Neural crest cell (in vitro differentiated cells): ENCODE measurements at places on chromosomes 12 and 14. TPM values are rescaled to one million over a fixed set of nuclear protein-coding genes. Genes with fewer than 3 reads are reported as not detected.

DNA sequence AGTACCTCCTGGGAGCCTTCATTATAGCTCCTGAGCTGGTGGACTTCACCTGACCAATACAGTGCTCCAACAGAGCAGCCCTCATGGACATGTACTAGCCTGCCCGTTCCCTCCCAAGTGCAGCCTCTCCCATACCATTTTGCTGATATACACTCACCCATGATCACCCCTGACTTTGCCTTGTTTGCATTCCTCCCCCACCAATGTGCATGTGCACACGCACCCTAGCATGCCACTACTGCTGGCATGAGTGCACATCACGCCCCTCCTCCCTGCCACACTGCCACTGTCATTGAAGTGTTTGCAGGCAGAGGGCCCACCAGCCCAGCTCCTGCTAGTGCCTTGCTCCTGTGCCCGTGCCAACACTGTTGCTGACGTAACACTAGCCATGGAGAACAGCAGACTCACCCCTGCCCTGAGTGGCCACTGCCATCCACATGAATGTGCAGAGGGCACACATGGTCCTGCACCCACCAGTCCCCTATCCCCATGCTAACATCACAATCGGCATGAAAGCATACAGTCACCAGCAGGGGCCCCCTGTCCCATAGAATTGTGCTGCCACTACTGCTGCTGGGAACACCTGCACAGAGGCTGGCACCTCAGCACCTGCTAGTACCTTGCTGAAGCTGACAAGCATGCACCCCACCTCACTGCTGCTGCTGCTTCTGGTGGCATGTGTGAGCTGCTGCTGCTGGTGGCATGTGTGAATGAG, 110.3 kb downstream of the SINHCAF start:
- no peak for DNase-seq

DNA sequence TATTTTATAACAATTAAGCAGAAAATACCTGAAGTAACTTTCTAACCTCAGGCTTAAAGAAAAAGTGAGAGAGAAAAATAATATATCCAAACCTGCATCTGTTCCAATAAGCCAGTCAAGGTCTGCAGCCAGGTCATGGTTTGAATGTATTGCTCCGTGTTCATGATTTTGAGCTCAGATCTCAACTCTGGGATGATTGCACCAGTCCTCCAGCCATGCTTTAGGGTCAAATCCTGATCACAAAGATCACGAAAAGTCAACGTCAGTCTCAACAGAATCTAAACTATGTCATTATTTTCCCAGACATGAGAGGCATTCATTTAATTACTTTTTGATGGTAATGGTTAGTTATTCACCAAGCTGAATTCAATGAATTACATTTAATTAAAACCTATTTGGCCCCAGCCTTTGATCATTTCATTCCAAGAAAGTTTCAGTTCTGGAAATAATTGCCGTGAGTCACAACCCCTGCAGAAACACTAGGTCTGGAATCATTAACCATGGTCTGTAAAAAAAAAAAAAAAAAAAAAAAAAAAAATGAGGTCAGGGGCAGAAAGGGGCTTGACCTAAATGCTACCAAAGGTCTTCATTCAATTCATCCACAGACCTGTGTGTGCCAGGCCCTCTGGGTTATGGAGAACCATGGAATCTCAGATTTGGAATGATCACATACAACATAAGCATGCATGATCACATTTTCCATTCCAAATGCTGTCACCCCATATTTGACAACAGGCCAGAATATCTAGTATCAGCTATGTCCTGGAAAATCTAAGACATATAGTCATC, 55.6 kb downstream of the NT5DC3 start:
- no peak for DNase-seq

TAS2R42 gene
- not detected in 2 replicates for total RNA-seq

DNA sequence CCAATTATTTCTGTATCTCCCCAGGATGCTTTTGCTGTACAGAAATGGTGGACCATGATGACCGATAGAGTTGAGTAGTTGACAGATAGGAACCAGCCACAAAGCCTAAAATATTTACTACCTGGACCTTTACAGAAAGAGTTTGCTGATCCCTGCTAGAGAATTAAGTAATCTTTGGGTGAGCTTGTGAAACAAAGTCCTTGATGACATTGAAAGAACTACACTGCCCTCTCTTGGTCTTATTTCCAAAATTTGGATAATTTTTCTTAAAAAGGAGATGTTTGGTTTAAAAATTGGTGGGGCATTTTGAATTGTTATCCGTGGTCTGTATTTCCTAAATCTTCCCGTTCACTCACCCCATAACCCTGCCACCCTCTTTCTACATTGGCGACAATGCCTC, 13.7 kb upstream of the TCTN1 start:
- DNase-seq = no peak

DNA sequence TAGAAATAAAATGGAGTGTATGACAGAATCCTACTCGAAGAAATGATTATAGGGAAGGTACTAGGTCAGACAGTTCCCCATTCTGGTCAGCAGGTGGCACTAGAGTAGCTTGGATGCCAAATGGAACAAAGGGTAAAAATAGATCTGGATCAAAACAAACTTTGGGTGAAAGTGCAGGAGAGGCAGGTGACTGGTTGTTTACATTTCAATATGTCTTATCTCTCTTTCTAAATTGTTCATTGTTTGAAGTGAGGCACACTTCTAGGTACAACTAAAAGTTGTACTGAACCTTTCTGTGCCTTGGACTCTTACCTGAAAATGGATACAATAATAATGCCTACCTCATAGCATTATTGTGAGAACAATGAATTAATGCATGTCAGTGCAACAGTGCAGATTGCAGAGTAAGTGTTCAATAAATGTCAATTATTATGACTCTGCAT, 62.0 kb upstream of the OSBPL8 start:
- peak; percentile 50 for DNase-seq

DNA sequence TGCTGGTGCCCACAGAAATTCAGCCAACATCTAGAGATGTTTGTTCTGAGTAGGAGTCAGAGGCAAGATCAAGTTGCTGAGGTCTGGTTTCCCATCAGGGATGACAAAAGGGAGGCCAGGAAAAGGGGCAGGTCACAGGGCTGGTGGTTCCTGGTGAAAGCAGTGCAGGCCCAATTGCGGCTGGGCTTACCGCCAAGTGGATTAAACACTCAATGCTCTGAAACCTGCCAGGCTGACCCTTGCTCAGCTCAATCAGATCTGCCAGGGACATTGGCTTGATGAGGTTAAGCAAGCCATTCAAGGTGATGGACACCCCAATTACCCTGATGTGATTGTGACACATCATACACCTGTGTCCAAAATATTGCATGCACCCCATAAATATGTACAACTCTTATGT, 5.5 kb upstream of the OAS1 start:
- no peak for DNase-seq

DNA sequence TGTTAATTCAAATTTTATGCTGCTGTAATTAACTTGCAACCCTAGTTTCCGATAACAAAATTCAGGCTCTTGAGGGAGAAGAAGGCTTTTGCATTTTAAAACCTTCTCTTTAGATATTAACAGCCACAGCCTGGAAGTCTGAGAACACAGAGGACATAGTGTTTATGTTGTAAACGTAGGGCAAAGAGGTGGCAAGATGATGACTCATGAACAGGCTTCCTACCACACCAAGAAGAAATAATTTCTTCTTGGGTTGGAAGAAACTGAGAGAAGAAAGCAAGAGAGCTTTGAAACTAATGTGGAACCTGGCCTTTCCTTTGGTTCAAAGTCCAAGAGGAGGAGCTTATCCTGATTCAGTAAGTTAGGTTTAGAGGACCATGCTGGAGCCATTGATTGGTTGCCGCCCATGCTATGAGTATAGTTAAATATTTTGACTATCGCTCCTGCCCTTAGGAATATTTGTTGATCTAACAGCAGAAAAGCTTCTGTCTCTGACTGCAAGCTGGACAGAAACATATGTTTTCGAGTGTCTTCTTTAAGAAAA, 31.8 kb downstream of the CCDC198 start:
- no peak for DNase-seq

ZFYVE21 gene
- total RNA-seq = 42.0 and 44.0 TPM in 2 replicates

LALBA gene
- total RNA-seq = not detected in 2 replicates

- DNase-seq = peak; percentile 66
These were observed 13.2 kb upstream of the TIGAR start for GRCh38 chr12:4307593-4308333.

DNA sequence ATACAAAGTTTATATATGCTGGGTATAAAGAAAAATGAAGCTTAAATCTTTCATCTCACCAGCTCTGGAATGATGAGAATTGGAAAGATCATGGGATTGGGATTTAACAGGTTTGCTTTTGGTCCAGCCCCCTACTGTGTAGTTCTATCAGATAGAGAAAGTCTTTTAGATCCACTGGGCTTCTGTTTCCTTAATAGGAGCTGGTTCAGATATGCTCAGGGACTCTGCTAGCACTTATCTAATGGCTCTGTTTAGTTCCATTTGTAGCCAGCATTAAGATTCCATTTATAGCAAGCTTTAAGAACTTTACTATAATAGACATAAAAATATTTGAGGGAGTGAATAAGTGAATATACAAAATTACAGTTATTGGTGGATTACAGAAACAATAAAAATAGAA, 42.6 kb downstream of the UTP20 start:
- no peak for DNase-seq

GRCh38 chr14:61621444-61621843, 73.9 kb upstream of the HIF1A start:
- DNase-seq = no peak

PPP1R36 gene
- total RNA-seq = 0.33 and 1.1 TPM in 2 replicates

DNA sequence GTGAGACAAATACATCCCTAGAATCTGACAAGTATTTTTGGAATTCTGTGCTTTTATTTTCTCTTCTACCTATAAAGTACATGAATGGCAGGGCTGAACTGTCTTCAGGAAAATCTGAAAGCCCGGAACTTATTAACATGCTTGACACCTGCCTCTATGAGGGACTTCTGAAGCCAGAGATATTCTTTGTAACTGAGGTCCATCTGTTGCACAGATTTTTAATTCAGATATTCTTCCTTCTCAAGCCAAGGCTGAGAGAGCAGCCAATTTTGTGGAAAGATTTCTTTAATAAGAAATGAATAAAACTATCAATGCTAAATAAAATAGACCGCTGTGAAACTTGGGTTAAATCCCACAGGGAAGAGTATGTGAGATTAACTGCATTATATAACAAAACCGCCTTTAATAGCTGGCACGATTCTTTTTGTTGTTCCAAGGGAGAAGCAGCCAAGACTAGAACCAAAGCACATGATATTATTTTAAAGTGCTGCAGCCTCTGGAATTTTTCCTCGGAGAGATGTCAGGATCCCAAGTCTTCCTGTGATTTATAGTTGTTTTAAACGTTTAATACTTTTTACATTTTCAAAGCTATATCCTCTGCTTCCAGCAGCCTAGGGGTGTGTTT, 148.9 kb downstream of the CRADD start:
- no peak for DNase-seq

GRCh38 chr12:15196221-15196620, 25.0 kb downstream of the RERG start:
- DNase-seq = no peak

ALG10B gene
- 14.2 and 17.1 TPM in 2 replicates for total RNA-seq

CRIP1 gene
- total RNA-seq = 3.2 and 4.8 TPM in 2 replicates

GRCh38 chr12:125178222-125178621, 113.0 kb downstream of the AACS start:
- no peak for DNase-seq

DNA sequence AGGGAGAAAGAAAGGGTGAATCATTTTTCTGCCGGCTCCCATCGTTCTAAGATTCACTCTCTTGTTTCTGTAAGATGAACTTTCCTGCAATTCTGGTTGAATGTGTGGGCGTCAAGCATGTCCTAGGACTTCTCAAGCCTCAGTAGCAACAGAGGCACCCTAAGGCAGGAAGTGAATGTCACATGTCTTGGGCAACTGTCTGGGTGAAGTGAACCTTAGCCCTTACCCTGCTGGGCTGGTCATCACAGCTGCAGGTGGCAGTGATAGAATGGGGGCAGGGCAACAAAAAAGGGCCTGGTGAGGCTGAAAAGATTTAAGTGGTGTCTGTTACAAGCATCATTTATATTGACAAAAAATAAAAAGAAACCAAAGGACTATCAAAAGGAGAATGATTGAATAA, 45.9 kb upstream of the CAND1 start:
- no peak for DNase-seq

GRCh38 chr12:75634244-75635222, 123.1 kb upstream of the KRR1 start:
- DNase-seq = no peak

CLEC9A gene
- not detected in 2 replicates for total RNA-seq

- DNase-seq = peak; percentile 68
These were observed at the start of gene COL2A1 for GRCh38 chr12:48004053-48004941. Gene COL2A1 (minus strand): TSS chr12:48004476. CDS start chr12:48004321, 155 bp downstream.

- no peak for DNase-seq
These were observed 193.6 kb upstream of the NUDT4 start for GRCh38 chr12:93183940-93184671.

DNA sequence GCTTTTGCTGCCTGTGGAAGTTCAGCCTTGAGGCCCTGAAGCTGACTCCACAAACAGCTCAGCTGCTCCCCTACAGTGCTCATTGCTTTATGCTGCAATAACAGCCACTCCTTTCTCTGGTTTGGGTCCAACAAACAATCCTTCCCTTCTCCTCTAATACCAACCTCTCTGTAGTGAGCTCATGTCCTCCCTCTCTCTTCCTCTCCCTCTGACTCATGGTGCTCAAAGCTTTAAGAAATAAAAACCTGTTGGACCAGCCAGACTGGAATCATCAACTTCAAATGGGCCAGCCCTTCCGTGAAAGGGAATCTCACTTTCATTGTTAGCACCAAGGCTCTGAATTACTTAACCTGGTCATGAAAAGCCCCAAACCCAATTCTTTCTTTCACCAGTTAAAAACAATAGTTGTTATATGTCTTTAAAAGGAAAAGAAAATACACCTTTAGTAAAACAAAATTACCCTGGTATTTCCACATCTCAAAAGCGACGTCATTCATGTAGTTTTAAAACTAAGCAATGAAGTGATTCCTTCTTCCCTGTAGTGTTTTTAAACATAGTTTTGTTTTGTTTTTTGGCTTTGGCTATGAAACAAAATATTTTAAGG, 126.4 kb downstream of the DUSP6 start:
- no peak for DNase-seq

- DNase-seq = no peak
These were observed 23.9 kb upstream of the IGF1 start for GRCh38 chr12:102504280-102504679.

FAM161B gene
- 2.8 and 3.3 TPM in 2 replicates for total RNA-seq

- no peak for DNase-seq
These were observed 27.7 kb upstream of the ETFBKMT start for GRCh38 chr12:31631809-31632208.
